ENCODE measurements at places on chromosomes 13 and 19.

DNA sequence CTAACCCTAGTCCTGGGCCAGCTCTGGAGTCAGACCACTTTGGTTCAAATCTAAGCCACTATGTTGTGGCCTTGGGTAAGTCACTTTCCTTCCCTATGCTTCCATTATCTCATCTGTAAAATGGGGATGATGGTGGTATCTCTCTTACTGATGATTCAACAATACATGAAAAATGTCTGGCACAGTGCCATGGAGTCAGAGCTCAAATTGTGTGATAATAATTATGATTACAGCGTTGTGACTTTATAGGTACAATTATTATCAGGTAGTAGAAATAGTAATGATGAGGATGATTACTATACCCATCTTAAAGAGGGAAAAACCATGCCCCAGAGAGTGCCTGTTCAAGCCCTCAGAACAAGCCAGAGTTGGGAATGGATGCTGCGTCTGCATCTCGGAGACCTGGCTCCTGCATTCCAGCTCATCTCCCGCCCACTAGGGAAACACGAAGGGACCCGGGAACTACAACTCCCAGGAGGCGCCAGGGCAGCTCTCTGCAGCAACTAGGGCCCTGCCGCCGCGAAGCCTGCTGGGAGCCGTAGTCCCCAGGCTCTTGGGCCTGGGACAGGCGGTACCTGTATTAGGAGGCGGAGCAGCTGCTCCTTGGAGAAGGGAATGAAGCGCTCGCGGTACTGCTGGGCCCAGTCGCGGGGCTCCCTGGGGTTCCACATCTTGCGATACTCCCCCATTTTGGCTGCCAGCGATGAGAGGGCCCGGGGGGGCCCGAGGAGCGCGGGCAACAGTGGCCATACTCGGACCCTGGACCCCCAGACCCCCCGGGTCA lies 832 bp downstream of the TMEM143 start:
- DNase-seq = peak; percentile 91

DNA sequence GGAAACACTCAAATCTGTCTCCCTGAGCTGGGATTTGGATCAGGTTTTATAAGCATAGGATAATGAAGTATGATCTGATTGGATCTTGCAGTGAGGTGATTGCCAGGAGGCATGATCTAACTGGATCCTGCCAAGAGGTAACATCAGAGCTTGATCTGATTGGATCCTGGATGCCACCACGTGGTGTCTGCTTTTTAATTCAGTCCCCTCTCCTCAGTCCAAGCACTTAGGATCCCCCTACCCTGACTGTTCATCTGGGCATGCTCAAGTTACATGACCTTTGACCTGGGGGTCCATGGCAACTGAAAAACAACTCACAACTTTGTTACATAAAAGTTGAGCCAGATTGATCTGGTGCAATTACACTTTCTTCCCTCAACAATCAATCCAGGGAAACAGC lies 47.5 kb upstream of the LSM14A start:
- DNase-seq = peak; percentile 5

- no peak for DNase-seq
Measured at GRCh38 chr13:110263404-110263803, 43.6 kb downstream of the COL4A1 start.

DNA sequence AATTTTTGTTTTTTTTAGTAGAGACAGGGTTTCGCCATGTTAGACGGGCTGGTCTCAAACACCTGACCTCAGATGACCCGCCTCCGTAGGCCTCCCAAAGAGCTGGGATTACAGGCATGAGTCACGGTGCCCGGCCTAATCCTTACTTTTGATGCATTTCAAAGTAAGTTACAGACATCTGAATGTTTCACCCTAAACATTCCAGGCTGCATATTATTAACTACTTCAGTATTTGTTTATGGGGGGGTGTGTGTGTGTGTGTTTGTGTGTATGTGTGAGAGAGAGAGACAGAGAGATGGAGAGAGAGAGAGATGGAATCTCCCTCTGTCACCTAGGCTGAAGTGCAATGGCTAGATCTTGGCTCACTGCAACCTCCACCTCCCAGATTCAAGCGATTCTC lies 13.1 kb downstream of the SULT2B1 start:
- DNase-seq = no peak

DNA sequence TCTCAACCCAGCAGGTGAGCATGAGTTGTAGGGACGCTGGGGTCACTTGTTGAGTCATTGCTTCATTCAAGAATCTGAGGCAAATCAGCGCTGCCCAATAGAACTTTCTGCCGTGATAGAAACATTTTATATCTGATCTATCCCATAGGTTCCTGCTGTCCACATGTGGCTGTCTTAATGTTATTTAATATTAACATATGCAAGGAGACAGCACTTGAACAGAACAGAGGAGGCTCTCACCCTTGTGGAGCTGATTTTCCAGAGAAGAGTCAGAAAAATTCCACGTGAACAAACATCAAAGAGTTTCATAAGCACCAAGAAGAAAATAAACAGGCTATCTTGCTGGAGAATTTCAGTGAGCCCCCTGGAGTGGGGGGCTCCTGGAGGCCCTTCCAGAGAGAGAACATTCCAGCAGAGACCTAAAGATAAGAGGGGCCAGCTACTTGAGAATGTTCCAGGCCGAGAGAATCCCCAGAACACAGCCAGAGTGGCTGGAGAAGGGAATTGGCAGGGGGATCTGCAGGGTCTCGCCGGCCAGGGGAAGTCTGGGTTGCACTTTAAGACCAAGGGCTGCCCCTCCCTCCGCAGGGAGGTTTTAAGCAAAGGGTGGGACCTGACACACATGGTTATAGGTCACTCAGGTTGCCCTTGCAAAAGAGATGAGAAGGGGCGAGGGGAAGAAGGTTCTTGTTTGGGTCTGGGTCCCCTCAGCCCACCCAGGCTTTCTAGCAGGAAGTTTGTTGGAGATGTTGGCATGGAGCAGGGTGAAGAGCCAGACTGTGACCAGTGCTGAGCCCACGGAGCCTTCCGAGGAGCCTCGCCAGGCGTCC lies 135.7 kb downstream of the CRYL1 start:
- DNase-seq = no peak

GRCh38 chr19:58511353-58512208 lies at the start of gene SLC27A5:
Gene SLC27A5 (minus strand): TSS chr19:58511992. CDS start chr19:58511955, 37 bp downstream.
- no peak for DNase-seq

GRCh38 chr19:31572102-31572975 lies 223.1 kb upstream of the TSHZ3 start:
- no peak for DNase-seq

DNA sequence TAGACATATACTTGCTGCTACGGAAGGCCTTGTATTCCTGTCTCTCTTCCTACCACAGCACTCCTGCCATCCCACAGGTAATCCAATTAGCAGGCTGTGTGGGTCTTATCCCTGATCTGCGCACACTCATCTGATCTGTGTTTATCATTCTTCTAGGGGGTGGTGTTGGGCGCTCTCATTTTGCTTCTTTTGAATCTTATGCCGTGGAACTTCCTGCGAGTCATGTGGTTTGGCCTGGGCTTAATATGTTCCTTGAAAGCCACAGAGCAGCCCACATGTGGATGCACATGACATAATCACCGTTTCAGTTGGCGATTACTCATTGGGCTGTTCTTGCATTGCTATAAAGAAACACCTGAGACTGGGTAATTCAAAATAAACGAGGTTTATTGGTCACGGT lies 7.5 kb downstream of the RASA3 start:
- peak; percentile 84 for DNase-seq

Measured in Jurkat, Clone E6-1 (cell line).